Activated CD8-positive, alpha-beta memory T cell treated with anti-CD3 and anti-CD28 coated beads for 1 hour (primary cell): ENCODE measurements at places on chromosomes 6 and 20.

DNA sequence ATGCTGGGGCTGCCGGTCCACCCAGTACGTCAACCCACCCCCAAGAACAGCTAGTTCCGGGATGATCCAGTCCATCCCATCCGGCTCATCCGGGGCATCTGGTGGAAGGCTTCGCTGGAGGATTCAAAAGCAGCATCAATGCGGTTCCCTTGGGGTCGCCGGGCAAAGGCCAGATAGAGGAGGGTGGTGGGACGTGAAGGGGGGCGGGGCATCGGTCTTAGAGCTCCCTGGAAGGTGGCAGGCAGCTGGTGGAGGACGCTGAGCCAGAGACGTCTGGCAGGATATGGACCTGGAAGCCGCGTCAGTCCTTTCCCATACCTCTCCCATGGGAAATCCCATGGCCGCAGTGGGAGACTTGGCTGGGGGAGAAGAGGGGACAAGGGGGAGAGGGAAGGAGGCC lies 1500.8 kb upstream of the DEFB115 start:
- DNase-seq, result no peak

DNA sequence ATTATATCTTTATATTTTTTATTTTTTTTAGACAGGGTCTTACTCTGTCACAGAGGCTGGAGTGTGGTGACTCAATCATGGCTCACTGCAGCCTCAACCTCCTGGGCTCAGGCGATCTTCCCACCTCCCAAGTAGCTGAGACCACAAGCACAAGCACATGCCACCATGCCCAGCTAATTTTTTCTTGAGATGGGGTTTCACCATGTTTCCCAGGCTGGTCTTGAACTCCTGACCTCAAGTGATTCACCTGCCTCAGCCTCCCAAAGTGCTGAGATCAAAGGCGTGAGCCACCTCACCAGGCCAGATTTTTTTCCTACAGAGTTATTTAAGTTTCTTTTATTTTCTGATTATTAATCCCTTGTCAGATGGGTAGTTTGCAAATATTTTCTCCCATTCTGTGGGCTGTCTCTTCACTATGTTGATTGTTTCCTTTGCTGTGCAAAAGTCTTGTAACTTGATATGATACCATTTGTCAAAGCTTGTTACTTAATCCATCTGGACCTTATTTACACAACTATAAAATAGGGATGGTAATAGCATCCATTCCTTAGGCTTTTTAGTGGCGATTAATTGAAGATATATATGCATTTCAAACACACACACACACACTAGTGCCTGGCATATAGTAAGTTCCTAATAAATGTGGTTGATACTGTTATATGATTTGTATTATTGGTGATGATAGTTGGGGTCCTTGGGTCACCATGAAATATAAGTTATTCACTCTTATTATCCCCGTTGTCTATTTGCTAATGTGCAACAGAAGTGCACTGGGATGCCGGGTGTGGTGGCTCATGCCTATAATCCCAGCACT lies 187.1 kb downstream of the BCAS1 start:
- DNase-seq, result no peak

GRCh38 chr6:135935941-135936601 lies 84.6 kb downstream of the PDE7B start:
- no peak for DNase-seq

DNA sequence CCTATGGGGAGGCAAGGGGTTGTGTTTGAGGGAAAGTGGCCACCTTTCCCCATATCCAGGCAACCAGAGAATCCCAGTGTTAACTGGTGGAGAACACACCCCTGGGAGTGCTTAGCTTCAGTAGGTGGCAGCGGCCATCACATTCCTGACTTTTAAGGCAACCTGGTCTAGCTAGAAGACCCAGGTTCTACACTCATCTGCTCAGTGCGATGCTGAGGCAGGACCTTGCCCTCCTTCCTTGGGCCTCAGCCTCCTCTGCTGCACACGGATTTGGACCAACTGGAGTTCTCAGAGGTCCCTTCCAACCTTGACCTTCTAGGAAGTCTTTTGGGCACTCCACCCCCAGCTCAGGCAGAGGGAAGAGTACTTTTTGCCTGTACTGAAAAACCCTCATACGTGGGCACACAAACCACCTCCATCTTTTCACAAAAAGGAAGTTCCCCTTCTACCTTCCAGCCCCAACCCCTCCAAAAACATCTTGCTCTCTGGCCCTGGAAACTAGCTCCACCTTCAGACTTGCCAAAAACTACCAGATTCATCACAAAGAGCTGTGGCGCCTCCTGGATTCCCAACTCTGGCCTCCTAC lies 2.9 kb downstream of the CCND3 start:
- no peak for DNase-seq

DNA sequence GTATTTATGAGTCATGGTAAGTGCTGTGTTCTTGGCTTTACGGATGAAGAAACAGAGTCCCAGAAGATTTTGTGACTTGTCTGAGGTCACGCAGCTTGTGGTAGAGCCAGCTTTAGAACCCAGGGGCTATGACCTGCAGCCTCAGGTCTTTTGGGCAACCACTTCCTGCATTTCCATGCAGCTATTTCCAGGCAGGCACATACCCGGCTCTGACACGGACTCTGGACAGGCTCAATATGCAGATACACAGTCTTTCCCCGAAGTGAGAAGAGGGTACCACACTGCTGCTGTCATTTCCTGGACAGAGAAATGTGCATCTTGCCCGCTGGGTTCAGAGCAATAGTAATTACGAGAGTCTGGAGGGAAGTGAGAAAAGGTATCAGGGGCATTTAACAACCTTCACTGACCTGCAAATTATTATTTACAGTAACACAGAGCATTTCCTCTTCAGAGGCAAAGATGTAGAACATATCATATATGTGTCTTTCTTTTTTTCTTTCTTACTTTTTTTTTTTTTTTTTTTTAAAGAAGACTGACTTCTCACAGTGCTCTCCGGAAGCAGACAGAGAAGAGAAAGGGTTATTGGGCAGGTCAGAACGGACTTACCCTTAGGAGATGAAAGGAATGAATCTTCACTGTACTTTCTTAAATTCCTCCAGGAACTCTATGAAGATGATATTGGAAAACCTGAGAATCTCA lies 185.1 kb downstream of the CLIC5 start:
- DNase-seq, result no peak

GRCh38 chr20:51001430-51002265 lies 21.3 kb downstream of the KCNG1 start:
- DNase-seq, result no peak

GRCh38 chr6:168193816-168194721 lies 115.1 kb upstream of the FRMD1 start:
- no peak for DNase-seq

DNA sequence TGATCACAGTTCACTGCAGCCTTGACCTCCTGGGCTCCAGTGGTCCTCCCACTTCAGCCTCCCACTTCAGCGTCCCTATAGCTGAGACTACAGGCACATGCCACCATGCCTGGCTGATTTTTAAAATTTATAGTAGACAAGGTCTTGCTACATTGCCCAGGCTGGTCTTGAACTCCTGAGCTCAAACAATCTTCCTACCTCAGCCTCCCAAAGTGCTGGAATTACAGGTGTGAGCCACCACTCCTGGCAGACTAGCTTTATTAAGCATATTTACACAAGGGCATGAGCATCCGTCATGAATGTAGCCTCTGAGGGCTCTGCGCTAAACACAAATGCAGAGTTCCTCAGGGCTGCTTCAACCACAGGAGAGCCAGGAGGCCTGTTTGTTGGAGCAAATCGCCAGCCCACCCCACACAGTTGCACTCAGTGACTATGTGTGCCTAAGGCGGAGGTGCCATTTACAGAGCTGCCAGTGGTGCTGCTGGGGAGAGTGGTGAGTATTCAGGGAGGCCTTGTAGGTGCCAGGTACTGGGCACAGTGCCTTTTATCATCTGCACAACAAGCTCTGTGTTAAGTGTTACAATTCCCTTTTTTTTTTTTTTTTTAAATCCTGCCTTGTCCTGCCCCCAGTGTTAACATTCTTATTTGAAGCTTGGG lies 78.2 kb downstream of the PSMG4 start:
- DNase-seq, result no peak

- DNase-seq, result no peak
Measured at GRCh38 chr20:34891166-34892062, 15.0 kb downstream of the ACSS2 start.

DNA sequence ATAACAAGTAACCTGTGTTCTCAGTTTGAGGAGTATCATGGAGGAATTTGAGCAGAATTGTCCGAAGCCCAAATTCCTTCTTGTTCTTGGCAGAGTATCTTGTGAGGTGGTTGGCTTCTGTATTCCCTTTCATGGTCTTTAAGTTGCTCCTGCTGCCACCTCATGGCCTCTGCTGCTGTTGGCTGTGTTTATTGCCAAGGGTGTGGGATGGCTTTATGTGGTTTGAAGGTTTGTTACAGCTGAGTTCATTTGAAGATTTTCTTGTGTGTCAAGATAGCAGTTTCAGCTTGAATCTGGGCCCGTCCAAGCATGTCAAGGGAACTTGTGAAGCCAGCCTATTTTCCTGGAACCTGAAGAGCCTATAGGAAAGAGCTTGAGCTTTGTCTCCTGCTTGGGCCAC lies 20.2 kb upstream of the TTK start:
- DNase-seq, result no peak
